Mesothelial cell of epicardium (in vitro differentiated cells): ENCODE measurements at places on chromosomes 7 and 10.

GRCh38 chr10:49001870-49002672, 62.4 kb upstream of the LRRC18 start:
- no peaks in the 10 kb centered on the region for H3K36me3 ChIP-seq
- H3K4me3 ChIP-seq, result no peak overlapping the region
- DNase-seq, result no peak
- H3K27ac ChIP-seq, result no peak overlapping the region
- peaks cover 9% of the 10 kb centered on the region for H3K4me1 ChIP-seq
- peaks cover 14% of the 10 kb centered on the region for H3K27me3 ChIP-seq

GRCh38 chr10:88810196-88810961, 7.8 kb downstream of the LIPM start:
- no peak overlapping the region for H3K4me3 ChIP-seq
- no peak overlapping the region for H3K27ac ChIP-seq
- no peak for DNase-seq
- peaks cover 18% of the 10 kb centered on the region for H3K27me3 ChIP-seq
- peaks cover 11% of the 10 kb centered on the region for H3K4me1 ChIP-seq

- DNase-seq, result no peak
- no peak overlapping the region for H3K4me3 ChIP-seq
These were observed 133.0 kb downstream of the PTPRN2 start for GRCh38 chr7:158454631-158455030.

GRCh38 chr10:95133997-95134396, 60.0 kb upstream of the ACSM6 start:
- H3K36me3 ChIP-seq, result peaks cover 38% of the 10 kb centered on the region
- H3K4me1 ChIP-seq, result no peaks in the 10 kb centered on the region
- no peak overlapping the region for H3K27ac ChIP-seq
- no peak for DNase-seq

- peaks cover 33% of the 10 kb centered on the region for H3K36me3 ChIP-seq
- no peaks in the 10 kb centered on the region for H3K4me1 ChIP-seq
- H3K27ac ChIP-seq, result no peak overlapping the region
- H3K27me3 ChIP-seq, result no peaks in the 10 kb centered on the region
These were observed 63.0 kb downstream of the CUL1 start for GRCh38 chr7:148761499-148762278.

DNA sequence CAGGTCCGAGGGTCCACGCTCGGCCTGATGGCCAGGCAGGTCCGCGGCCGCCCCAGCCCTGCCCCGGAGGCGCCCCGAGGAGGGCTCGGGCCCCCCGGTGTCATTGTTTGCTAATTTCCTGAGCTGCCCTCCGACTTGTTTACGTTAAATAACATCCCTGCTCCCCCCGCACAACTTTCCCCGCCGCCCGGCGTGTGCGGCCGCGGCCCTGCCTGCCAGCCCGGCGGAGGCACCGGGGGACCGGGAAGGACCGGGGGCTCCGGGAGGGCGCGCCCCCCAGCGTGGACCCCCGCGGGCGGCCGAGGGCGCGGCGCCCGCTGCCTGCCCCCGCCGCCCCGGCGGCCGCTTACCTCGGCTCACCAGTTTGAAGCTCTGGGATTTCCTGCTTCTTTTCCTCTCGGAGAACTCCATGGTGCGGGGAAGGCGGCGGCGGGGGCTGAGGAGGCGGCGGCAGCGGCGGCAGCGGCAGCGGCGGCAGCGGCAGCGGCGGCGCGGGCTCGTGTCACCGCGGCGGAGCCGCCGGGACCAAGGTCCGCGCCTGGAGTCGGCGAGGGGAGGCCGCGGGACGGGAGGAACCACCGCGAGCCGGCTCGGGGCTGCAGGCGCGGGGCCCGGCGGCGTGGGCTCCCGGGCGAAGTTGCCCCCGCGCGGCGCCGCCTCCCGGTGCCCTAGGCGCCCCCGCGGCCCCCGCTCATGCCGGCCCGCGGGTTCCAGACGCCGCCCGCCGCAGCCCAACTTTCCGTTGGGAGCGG, 515 bp downstream of the BEND7 start:
- peak overlapping the region; percentile 76 for H3K27ac ChIP-seq
- peaks cover 3% of the 10 kb centered on the region for H3K36me3 ChIP-seq
- H3K4me1 ChIP-seq, result peaks cover 25% of the 10 kb centered on the region
- H3K4me3 ChIP-seq, result peak overlapping the region; percentile 76

- H3K36me3 ChIP-seq, result no peaks in the 10 kb centered on the region
- DNase-seq, result peak; percentile 40
- H3K27me3 ChIP-seq, result no peaks in the 10 kb centered on the region
- H3K27ac ChIP-seq, result peak overlapping the region; percentile 100
- H3K4me3 ChIP-seq, result peak overlapping the region; percentile 92
- H3K4me1 ChIP-seq, result peaks cover 50% of the 10 kb centered on the region
These were observed 707 bp upstream of the C1GALT1 start for GRCh38 chr7:7181519-7182155.

DNA sequence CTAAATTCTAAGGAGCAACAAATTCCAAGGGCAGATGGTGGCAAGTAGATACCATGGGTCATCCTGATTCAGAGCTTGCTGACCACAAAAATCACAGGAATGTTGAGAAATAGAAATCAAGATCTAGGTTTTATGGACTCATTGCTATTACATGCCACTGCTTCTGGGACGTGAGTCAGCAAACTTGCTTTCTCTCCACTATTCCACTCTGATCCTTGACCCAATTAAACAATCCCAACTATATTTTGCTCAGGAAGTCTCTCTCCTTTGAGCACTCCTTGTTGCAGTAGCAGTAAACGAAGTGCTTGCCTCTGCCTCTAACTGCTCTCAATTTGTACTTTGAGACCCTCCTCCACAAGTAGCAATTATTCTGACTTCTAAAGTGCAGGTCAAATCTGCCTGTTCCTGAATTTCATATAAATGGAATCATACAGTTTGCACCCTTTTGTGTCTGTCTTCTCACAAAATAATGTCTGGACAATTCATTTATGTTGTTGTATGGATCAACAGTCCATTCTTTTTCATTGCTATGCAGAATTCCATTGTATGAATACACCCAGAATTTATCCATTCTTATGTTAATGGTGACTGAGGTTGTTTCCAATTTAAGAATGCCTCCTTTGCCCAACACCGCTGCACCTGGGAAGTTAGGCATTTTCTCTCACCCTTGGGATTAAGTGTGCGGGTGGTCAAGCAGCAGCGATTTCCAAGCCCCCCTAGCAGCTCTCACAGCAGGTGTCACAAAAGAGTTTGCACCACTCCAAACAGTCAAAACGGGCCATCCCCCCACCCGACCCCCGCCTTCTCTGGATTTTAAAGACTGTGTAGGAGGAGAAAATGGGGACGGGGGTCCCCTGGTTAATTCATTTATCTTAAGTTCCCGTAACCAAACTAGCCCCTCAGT, 35.9 kb downstream of the ACSM6 start:
- H3K27ac ChIP-seq, result peak overlapping the region; percentile 94
- DNase-seq, result no peak
- peaks cover 21% of the 10 kb centered on the region for H3K4me1 ChIP-seq
- peak overlapping the region; percentile 93 for H3K4me3 ChIP-seq
- peaks cover 9% of the 10 kb centered on the region for H3K36me3 ChIP-seq
- no peaks in the 10 kb centered on the region for H3K27me3 ChIP-seq

GRCh38 chr7:148670807-148671206, 27.9 kb upstream of the CUL1 start:
- H3K27me3 ChIP-seq, result no peaks in the 10 kb centered on the region
- H3K4me1 ChIP-seq, result no peaks in the 10 kb centered on the region
- no peak for DNase-seq
- no peak overlapping the region for H3K27ac ChIP-seq
- H3K4me3 ChIP-seq, result no peak overlapping the region

- no peaks in the 10 kb centered on the region for H3K27me3 ChIP-seq
- H3K4me3 ChIP-seq, result no peak overlapping the region
- no peaks in the 10 kb centered on the region for H3K4me1 ChIP-seq
- no peak overlapping the region for H3K27ac ChIP-seq
- no peak for DNase-seq
These were observed 15.2 kb downstream of the PIP start for GRCh38 chr7:143147070-143147469.

- H3K4me3 ChIP-seq, result no peak overlapping the region
- no peak overlapping the region for H3K27ac ChIP-seq
- no peaks in the 10 kb centered on the region for H3K36me3 ChIP-seq
- no peaks in the 10 kb centered on the region for H3K4me1 ChIP-seq
These were observed 44.5 kb downstream of the TAS2R16 start for GRCh38 chr7:122951006-122951405.

DNA sequence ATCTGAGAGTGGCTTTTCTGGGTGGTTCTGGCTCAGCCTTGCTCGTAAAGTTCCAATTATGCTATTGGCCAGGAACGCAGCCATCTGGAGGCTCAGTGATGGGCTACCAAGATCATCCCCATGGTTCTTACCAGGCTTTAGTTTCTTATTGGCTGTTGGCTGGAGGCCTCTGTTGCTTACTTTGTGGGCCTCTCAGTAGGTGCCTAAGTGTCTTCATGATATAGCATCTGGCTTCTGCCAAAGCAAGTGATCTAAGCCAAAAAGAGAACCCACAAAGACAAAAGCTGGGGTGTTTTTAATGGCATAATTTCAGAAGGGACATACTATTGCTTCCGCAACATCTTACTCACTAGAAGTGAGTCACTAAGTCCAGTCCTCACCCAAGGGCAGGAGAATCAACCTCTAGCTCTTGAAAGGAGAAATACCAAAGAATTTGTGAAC, 132.0 kb upstream of the MDFIC start:
- H3K27ac ChIP-seq, result no peak overlapping the region
- H3K36me3 ChIP-seq, result peaks cover 2% of the 10 kb centered on the region
- H3K4me1 ChIP-seq, result peaks cover 2% of the 10 kb centered on the region
- no peak for DNase-seq

DNA sequence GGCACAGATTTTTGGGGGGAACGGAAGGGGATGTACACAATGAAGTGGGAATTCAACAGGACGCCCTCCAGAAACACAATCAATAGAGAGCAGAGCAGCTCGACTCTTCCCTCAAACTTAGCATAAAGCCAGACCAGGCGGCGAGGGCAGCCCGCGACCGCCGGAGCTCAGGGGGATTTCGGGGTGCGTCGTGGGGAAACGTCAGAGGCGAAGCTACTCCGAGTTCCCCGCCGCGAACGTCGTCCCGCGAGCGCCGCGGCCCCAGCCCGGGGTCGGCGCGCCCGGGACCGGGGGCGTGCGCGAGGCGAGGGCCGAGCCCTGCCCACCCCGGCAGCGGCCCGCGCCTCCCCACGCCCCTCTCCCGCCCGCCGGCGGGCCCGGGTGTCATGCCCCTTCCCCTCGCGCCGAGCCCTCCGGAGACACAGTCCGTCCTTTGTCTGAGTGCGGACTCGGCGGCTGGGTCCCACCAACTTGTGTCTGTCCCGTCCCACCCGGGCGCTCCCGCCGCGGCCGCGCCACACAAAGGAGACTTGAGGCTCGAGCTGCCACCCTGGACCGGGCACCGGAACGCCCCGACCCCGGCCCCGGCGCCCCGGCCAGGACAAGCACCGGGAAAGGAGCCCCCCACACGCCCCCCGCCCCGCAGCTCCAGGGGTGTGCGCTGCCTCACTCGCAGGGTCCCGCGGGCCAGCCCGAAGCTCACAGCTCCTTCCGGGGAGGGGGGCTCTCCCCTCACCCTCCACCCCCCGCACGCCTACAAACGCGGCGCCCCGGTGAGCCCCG, 634 bp downstream of the EZH2 start:
- no peaks in the 10 kb centered on the region for H3K27me3 ChIP-seq
- H3K4me1 ChIP-seq, result peaks cover 12% of the 10 kb centered on the region
- H3K36me3 ChIP-seq, result peaks cover 2% of the 10 kb centered on the region
- peak overlapping the region; percentile 97 for H3K27ac ChIP-seq
- H3K4me3 ChIP-seq, result peak overlapping the region; percentile 95
- peak; percentile 46 for DNase-seq

DNA sequence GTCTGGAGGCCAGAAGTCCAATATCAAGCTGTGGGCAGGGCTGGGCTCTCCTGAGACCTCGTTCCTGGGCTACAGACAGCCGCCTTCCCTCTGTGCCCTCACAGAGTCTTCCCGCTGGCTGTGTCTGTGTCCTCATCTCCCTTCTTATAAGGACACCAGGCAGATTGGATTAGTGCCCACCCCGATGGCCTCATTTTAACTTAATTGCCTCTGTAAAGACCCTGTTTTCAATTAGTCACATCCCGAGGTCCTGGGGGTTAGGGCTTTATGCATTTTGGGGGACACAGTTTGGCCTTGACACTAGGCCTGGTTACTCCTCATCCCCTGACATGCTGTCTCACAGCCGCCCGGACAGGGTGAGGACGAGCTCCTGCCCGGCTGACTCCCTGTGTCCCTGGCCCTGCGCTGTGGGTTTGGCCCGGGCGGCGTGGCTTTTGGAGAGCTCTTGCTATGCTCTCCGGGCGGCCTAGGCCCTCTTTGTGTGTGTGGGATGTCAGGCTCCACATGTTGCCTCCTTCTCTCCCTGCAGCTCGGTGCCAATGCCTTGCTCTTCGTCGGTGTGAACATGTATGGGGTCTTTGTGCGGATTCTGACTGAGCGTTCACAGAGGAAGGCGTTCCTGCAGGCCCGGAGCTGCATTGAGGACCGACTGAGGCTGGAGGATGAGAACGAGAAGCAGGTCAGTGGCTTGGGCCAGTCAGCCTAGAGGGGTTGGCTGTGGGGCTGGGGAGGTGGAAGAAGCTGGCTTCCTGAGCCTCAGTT, 18.2 kb downstream of the ADCY1 start:
- no peaks in the 10 kb centered on the region for H3K27me3 ChIP-seq
- DNase-seq, result peak; percentile 36
- H3K4me3 ChIP-seq, result no peak overlapping the region
- H3K4me1 ChIP-seq, result no peaks in the 10 kb centered on the region
- no peak overlapping the region for H3K27ac ChIP-seq
- no peaks in the 10 kb centered on the region for H3K36me3 ChIP-seq

DNA sequence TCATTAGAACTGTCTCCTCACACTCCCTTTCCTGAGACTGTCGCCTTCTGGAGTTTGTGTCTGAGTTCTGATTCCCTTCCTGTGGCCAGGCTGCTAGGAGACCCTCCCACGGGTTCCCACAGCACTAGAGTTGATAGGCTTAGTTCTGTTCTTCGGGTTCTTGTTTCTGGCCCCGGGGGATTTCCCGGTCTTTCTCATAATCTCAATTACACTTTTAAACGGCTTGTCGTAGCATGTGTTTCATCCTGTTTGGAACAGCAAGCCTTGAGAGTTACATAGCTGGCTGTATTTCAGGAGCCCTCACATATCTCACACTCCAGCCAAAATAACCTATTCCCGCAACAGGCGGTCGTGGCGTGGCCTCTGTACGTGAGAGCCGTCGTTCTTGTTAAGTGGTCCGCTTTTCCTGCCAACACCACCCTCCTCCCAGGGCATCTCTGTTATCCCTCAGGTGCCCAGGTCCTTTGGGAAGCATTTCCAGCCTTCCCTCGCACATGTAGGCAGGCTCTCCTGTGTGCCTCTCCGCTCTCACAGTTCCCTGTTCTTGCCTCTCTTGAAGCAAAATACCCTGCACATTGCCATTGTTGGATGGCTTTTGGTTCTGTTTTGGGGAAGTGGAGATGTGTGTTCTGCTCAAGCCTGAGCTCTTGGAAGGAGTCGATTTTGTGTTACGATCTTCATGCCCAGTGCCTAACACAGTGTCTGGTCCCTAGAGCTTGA, 46.0 kb downstream of the CDC123 start:
- DNase-seq, result no peak
- peak overlapping the region; percentile 75 for H3K27ac ChIP-seq
- peaks cover 39% of the 10 kb centered on the region for H3K36me3 ChIP-seq
- no peak overlapping the region for H3K4me3 ChIP-seq

DNA sequence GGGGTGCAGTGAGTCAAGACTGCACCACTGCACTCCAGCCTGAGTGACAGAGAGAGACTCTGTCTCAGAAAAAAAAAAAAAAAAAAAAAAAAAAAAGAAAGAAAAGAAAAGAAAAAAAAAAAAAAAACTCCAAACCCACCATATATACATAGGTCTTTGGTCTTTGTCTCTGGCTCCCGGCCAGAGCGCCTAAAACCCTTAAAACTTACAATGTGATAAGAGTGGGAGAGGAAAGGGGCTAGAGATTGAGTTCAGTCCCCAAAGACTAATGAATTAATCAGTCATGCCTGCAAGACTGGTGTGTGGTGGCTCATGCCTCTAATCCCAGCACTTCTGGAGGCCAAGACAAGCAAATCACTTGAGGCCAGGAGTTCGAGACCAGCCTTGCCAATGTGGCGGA, 6.8 kb upstream of the NFE2L3 start:
- peaks cover 16% of the 10 kb centered on the region for H3K4me1 ChIP-seq
- DNase-seq, result no peak
- no peak overlapping the region for H3K27ac ChIP-seq
- H3K27me3 ChIP-seq, result peaks cover 3% of the 10 kb centered on the region
